Skin of body (tissue), 3 donors: ENCODE measurements at places on chromosomes 1 and 21. TPM values are rescaled to one million over a fixed set of nuclear protein-coding genes. Genes with fewer than 3 reads are reported as not detected.

GRCh38 chr1:51313268-51313852 is 17.0 kb downstream of the TTC39A start:
- DNase-seq, result no peak

GRCh38 chr1:5297886-5298239 is 643.5 kb downstream of the AJAP1 start:
- DNase-seq, result no peak

Gene KRTAP12-1
- 2.0 TPM for total RNA-seq

Gene NBPF6
- not detected for total RNA-seq

DNA sequence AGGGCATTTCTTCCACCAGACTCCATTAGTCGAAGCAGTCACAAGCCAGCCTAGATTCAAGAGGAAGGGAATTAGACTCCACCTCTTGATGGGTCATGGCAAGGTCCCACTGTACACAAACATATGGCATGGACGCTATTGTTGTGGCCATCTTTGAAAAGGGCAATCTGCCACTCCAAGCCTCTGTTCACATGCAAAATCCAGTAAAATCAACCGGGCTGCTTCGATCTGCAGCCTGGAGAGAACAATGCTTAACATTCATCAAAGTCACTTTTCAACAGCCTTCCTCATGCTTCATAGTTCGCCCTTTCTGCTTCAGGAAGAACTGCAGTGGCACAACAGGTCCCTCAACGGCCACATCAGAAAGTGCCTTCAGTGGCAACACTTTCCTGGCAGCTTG is 28.0 kb upstream of the GJB5 start:
- DNase-seq, result no peak

DNA sequence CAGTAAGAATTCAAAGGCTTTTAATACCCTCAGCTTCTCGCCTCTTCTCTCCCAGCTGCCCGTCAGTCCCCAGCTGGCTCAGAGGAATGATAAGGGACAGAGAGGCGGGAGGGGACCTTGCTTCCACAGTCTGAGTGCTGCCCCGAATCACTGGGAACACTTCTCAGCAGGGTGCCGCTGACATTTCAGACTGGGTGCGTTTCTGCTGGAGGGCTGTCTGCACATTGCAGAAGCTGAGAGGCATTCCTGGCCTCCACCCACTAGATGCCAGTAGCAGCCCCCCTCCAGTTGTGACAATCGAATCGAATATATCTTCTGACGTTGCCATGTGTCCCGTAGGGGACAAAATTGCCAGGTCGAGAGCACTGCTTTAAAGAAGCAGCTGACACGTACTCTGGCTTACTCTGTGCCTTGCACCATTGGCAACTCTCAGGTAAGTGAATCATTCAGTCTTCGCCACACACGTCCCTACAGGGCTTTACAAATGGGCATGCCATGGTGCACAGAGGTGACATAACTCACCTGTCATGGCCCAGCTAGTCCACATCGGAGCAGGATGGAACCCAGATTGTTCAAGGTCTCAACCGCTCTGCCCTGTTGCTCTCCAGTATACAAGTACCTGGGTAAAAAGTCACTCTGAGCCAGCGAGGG is 23.9 kb downstream of the CTNNBIP1 start:
- no peak for DNase-seq

DNA sequence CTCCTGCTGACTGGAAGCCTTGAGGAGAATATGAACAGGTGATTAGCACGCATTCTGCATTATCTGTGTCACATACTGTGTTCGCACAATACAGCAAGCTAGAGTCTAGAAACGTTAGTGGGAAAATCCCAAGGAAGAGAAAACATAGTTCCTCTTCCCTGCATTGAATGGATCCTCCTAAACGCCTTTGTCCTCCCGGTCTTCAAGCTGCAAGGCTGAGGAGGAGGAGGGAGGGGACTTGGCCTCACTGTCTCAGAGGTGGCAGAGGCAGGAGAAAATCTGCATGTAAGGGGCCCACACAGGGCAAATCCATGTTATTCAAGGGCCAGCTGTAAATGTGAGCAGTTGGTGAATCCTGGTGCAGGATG is 34.4 kb downstream of the WNT9A start:
- DNase-seq, result no peak

DNA sequence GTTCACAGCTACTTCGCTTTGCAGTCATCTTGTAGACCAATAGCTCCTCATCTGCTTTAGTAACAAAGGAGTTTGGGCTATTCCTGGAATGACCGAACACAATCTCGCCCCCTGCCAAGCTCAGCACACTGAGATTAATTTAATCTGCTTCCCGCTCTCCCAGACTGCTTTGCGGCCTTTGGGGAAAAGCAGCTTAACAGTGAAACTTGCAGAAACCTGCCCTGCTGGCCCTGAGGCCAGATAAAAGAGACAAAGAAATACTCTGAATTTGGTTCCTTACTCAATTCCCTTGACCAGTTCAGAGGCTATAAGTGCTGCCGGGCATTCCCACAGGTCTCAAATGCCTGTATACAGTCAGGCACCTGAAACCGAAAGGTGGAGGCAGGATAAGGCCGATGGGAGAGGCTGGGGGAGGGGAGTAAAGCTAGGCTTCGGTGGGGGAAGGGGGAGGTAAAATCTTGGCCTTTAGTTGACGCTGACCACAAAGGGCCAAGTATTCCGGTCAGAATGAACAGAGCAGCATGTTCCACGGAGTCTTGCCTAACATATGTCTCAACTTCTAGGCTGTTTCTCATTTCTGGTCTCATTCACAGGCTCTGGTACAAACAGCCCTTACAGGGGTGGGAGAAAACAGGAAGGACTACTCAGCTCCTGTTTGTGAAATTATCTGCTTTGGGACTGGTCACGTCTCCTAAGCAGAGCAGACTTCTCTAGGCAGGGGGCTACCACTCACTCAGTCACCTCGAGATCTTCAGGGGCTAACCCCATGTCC is 17.7 kb upstream of the A3GALT2 start:
- DNase-seq, result peak; percentile 12

- DNase-seq, result no peak
Observed at GRCh38 chr1:109466452-109467300, at the start of gene SYPL2. Gene SYPL2, plus strand, starts transcription at chr1:109466546. Its CDS starts 298 bp downstream, at chr1:109466844.

Gene PDE9A
- total RNA-seq, result 3.4 TPM

DNA sequence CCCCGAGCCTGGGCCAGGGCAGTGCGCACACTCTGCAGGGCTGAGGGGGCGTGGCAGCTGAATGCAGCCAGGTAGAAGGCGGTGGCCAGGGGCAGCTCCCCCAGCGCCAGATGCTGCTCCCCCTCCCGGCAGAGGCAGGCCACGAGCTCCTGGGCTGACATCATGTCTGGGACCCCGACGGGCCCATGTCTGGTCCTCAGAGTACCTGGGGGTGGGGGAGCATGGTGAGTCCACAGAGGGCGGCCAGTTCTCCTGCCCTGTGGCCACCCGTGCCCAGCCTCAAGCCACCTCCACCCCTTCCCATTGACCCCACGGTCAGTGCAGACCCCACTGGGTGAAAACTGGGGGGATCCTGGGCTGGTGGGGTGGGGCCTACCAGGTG is 838 bp downstream of the TTC34 start:
- no peak for DNase-seq
